Naive thymus-derived CD8-positive, alpha-beta T cell (primary cell): ENCODE measurements at places on chromosomes 11 and 22.

GRCh38 chr11:134521001-134521400, 109.0 kb upstream of the B3GAT1 start:
- peaks cover 7% of the 10 kb centered on the region for H3K27me3 ChIP-seq
- H3K27ac ChIP-seq = no peak overlapping the region
- no peaks in the 10 kb centered on the region for H3K4me1 ChIP-seq
- no peak overlapping the region for H3K4me3 ChIP-seq
- H3K36me3 ChIP-seq = no peaks in the 10 kb centered on the region
- no peak for DNase-seq

DNA sequence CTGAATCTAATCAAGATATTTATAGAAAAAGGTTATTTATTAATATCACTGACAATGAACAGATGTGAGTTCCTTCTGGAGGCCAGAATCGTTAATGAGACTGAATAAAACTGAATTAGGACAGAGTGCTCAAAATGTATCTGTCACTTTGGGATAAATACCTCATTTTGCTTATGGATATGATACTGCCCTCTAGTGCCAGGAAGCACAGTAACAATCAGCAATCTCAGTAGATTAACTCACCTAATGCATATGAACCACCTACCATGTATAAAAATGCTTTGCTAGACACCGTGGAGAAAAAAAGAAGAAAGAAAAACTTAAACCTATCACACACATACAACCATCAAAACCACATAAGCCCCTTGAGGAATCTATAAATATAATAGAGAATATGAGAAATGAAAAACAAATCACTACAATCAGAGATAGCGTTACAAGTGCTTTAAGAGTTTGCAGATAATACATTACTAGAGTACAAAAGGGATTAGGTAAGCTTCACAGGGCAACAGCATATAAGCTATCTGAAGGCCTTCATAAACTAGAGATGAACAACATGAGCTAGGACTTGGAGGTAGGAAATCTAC, 117.4 kb downstream of the SGSM3 start:
- H3K4me1 ChIP-seq = peaks cover 14% of the 10 kb centered on the region
- H3K36me3 ChIP-seq = peaks cover 14% of the 10 kb centered on the region
- no peak overlapping the region for H3K27ac ChIP-seq
- H3K4me3 ChIP-seq = no peak overlapping the region
- peak; percentile 47 for DNase-seq
- no peaks in the 10 kb centered on the region for H3K27me3 ChIP-seq

DNA sequence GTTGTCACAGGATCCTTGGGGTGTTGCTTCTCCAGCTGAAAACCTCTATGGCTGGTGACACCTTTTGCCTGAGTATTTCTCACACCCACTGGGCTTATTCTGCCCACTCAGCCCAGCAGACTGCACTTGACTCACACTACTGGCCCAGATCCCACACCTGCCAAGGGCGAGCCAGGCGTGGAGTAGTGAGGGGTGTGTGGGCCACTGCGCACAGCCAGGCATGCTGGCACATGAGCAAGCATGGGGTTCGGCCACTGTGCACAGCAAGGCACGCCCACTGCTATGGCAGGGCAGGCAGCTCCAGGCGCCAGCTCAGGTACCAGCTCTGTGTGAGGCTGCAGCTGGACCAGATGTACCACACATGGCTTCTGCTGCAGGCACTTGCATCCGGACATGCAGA, 116.5 kb upstream of the MTNR1B start:
- H3K36me3 ChIP-seq = no peaks in the 10 kb centered on the region
- H3K27me3 ChIP-seq = no peaks in the 10 kb centered on the region
- H3K4me1 ChIP-seq = no peaks in the 10 kb centered on the region
- H3K4me3 ChIP-seq = no peak overlapping the region

DNA sequence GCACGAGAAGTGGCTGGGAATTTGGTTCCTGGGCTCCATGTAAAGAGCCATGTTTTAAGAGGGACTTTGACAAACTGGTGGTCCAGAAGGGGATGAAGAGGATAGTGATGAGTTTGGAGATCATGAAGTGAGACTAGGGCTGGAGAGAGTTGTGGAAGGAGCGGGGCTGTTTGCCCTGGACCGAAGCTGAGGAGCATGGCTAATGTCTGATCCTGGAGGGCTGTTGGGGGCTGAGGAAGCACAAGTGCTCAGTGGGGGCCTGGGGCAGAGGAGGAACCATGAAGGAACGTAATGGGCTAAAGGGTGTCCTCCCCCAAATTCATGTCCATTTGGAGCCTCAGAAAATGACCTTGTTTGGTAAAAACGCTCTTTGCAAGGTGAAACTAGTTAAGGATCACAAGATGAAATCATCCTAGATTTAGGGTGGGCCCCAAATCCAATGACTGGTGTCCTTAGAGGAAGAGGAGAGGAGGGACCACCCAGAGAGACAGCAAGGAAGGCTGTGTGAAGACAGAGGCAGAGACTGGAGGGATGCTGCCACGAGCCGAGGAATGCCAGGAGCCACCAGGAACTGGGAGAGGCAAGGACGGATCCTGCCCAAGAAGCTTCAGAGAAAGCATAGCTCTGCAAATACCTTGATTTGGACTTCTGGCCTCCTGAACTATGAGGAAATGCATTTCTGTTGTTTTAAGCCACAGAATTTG, 107.3 kb upstream of the LMO1 start:
- DNase-seq = no peak
- H3K27ac ChIP-seq = no peak overlapping the region
- no peaks in the 10 kb centered on the region for H3K4me1 ChIP-seq
- H3K27me3 ChIP-seq = no peaks in the 10 kb centered on the region

GRCh38 chr22:49736538-49736937, 91.1 kb downstream of the BRD1 start:
- no peak overlapping the region for H3K4me3 ChIP-seq
- DNase-seq = no peak
- H3K27ac ChIP-seq = no peak overlapping the region
- H3K27me3 ChIP-seq = peaks cover 24% of the 10 kb centered on the region
- peaks cover 5% of the 10 kb centered on the region for H3K36me3 ChIP-seq

DNA sequence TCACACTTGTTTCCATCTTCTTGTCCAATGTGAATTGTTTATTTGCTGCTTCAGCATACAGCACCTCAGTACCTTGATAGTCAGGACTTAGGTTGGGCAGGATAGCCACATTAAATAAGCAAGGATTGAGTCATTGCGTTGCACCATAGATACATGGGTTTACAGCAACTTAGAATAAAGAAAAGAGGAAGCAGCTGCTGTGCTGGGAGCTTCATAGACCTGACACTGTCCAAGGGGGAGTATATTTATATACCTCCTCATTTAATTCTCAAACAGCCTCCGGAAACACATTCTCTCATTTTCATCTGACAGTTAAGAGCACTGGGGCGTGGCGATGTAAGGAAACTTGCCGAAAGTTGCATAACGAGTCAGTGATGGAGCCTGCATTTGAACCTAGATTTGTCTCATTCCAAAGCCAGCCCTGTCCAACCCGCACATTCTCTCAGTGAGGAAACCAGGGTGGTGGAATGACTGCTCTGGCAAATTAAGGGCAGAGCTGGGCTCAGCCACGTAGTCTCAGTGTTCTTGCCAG, 42.2 kb downstream of the UBASH3B start:
- H3K27ac ChIP-seq = peak overlapping the region; percentile 98
- H3K27me3 ChIP-seq = no peaks in the 10 kb centered on the region
- H3K4me3 ChIP-seq = peak overlapping the region; percentile 83

GRCh38 chr22:49768951-49769690, 58.6 kb downstream of the BRD1 start:
- H3K4me3 ChIP-seq = no peak overlapping the region
- no peak for DNase-seq
- H3K27ac ChIP-seq = no peak overlapping the region
- H3K4me1 ChIP-seq = peaks cover 17% of the 10 kb centered on the region
- H3K27me3 ChIP-seq = no peaks in the 10 kb centered on the region

DNA sequence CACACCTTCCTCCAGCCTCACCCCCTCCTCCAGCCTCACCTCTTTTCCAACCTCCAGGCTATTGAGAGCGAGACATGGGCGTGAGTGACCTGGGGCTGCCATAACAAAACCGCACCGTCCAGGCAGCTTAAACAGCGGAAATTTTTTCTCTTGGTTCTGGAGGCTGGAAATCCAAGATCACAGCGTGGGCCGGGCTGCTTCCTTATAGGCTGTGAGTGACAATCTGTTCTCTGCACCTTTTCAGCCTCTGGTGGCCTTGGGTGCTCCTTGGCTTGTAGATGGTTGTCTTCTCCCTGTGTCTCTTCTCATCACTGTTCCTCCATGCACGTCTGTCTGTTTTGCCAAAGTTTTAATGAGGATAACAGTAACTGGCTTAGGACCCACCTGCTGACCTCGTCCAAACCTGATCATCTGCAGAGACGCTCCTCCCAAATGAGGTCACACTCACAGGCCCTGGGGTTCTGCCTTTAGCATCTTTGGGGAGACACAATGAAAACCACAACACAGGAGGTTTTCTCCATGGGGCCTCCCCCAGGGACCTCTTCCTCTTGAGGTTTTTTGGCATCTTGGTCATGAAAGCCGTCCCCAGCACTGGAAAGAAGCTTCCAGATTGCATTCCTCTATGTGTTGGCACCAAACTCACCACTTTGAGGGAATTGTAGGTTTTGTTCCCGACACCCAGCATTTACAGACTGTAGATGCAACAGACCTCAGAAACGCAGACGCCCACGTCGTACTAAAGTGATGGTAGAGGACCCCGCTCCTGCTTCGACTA, 878.1 kb downstream of the BRD1 start:
- H3K4me3 ChIP-seq = no peak overlapping the region
- no peaks in the 10 kb centered on the region for H3K36me3 ChIP-seq
- H3K27me3 ChIP-seq = peaks cover 29% of the 10 kb centered on the region
- no peaks in the 10 kb centered on the region for H3K4me1 ChIP-seq
- DNase-seq = no peak

- H3K27ac ChIP-seq = no peak overlapping the region
- no peaks in the 10 kb centered on the region for H3K4me1 ChIP-seq
- no peaks in the 10 kb centered on the region for H3K27me3 ChIP-seq
Observed at GRCh38 chr11:84413549-84413948, 1127.4 kb upstream of the CCDC90B start.
